ENCODE measurements at places on chromosomes 7 and 10. TPM values are rescaled to one million over a fixed set of nuclear protein-coding genes. Genes with fewer than 3 reads are reported as not detected.

The AGR2 gene
- total RNA-seq = not detected

The SDK1 gene
- total RNA-seq = 0.04 TPM

DNA sequence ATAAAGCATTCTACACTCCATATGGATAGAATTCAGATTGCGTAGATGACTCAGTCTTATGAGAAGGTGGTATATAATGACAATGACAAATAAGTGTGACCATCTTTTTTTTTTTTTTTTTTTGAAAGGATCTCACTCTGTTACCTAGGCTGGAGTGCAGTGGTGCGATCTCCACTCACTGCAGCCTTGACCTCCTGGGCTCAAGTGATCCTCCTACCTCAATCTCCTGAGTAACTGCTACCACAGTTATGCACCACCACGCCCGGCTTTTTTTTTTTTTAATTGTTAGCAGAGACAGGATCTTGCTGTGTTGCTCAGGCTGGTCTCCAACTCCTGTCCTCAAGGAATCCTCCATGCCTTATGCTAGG, 43.2 kb upstream of the NRP1 start:
- H3K4me1 ChIP-seq = no peaks in the 10 kb centered on the region
- H3K4me3 ChIP-seq = no peak overlapping the region

DNA sequence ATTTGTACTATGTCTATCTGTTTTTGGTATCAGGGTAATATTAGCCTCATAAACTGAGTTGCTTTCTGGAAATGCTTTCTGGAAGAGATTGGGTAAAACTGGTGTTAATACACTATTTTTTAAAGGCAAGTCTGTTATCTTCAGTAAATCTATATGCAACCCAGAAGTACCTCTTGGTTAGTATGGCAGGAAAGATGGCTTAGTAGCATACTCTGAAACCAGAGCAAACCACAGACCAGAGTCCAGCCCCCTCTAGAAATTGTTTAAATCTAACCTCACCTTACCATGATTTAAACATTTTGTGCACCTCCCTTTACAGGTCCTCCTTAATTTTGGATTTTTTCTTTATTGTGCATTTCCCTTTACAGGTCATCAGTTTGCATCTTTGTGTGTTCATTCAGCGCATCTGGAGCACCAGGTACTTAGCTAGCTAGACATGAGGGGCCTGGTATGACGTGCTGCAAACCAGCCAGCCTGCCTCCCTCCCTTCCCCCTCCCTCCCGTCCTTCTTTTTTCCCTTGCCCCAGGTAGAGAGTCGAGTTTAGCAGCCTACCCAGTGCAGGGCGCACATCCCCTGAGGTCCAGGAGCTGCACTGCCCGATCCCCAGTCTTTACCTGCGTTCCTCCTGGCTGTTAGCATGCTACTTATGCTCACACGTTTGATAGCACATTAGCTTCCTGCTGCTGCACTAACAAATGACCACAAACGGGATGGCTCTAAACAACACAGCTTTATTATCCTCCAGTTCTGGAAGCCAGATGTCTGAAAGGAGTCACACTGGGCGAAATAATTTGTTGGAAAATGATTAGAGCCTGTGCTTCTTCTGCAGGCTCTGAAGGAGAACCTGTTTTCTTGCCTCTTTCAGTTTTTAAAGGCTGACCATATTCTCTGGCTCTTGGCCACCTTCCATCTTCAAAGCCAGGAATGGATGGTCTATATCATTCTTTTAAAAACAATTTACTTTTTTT, 299.9 kb upstream of the HABP2 start:
- H3K36me3 ChIP-seq = no peaks in the 10 kb centered on the region
- no peak overlapping the region for H3K4me3 ChIP-seq
- no peak for DNase-seq
- H3K27ac ChIP-seq = no peak overlapping the region

DNA sequence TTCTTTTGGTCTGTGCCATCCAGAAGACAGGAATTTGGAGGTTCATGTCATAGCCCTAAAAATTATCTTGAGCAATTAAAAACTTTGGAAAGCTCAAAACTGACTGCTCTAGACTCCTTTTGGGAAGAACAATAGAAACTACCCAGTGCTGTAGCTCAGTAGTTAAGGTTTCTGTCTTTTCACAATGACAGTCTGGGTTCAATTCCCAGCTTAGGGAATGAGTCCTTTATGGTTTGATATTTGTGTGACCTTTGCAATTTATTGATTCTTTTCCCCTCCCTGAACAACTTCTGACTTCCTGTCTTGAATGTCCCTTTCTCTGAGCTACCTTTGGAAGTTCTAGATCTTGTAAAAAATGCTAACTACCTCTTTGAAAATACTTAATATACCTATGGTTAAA, 603.3 kb upstream of the IGFBP3 start:
- no peaks in the 10 kb centered on the region for H3K4me1 ChIP-seq
- H3K27me3 ChIP-seq = no peaks in the 10 kb centered on the region
- H3K36me3 ChIP-seq = no peaks in the 10 kb centered on the region
- no peak overlapping the region for H3K4me3 ChIP-seq
- no peak for DNase-seq

GRCh38 chr7:16130111-16131110, 290.9 kb downstream of the CRPPA start:
- no peaks in the 10 kb centered on the region for H3K36me3 ChIP-seq
- DNase-seq = no peak
- H3K4me3 ChIP-seq = no peak overlapping the region
- no peaks in the 10 kb centered on the region for H3K27me3 ChIP-seq
- H3K4me1 ChIP-seq = no peaks in the 10 kb centered on the region
- H3K27ac ChIP-seq = no peak overlapping the region

GRCh38 chr7:66837007-66837406, 84.0 kb upstream of the TMEM248 start:
- no peak for DNase-seq
- no peaks in the 10 kb centered on the region for H3K27me3 ChIP-seq
- H3K36me3 ChIP-seq = no peaks in the 10 kb centered on the region
- H3K4me1 ChIP-seq = no peaks in the 10 kb centered on the region
- H3K27ac ChIP-seq = no peak overlapping the region
- no peak overlapping the region for H3K4me3 ChIP-seq

DNA sequence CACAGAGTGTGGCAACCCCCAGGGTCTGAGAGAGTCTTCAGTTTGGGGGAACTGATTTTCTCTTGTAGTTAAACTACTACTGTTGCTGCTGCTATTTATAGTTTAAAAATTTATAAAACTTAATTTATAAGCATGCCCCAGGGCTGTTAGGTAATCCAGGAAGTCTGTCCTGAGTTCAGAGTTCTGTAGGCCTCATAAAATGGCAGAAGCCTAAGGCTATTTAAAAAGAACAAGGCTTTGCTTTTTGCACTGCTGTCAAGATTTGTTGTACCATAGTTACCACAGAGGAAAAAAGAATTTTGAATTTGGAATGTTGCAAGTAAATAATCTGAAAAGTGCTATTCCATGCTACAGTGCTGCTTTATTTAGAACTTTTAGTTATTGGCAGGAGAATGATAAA, 66.1 kb downstream of the AGK start:
- no peak overlapping the region for H3K4me3 ChIP-seq
- H3K4me1 ChIP-seq = no peaks in the 10 kb centered on the region
- peaks cover 2% of the 10 kb centered on the region for H3K36me3 ChIP-seq
- no peak for DNase-seq
- no peak overlapping the region for H3K27ac ChIP-seq
- H3K27me3 ChIP-seq = no peaks in the 10 kb centered on the region

GRCh38 chr10:102090772-102091171, 25.6 kb downstream of the HPS6 start:
- H3K4me1 ChIP-seq = no peaks in the 10 kb centered on the region
- H3K27ac ChIP-seq = no peak overlapping the region
- H3K36me3 ChIP-seq = no peaks in the 10 kb centered on the region
- no peak overlapping the region for H3K4me3 ChIP-seq
- no peaks in the 10 kb centered on the region for H3K27me3 ChIP-seq

- H3K27ac ChIP-seq = no peak overlapping the region
- no peak for DNase-seq
- H3K36me3 ChIP-seq = no peaks in the 10 kb centered on the region
- no peaks in the 10 kb centered on the region for H3K27me3 ChIP-seq
- H3K4me3 ChIP-seq = no peak overlapping the region
- H3K4me1 ChIP-seq = peaks cover 4% of the 10 kb centered on the region
These were observed 6.1 kb downstream of the ZNF277 start for GRCh38 chr7:112212571-112212970.

DNA sequence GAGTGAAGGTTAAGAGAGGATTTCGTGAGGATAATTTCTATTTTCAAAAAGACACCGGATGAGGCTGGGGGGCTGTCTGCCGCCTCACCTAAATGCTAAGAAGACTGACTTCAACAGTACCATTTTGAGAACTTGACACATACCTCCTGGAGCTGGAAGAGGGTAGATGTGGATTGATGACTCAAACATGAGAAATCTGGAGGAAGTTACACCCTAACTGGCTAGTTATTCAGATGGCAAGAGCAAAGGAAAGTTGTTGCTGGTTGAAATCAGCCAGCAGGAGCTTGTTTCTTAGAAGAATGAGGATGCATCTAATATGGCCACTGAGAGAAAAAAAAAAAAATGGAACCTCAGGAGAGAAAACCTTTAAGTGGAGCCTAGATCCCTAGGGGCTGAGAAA, 76.2 kb upstream of the KIAA1217 start:
- H3K4me1 ChIP-seq = no peaks in the 10 kb centered on the region
- no peaks in the 10 kb centered on the region for H3K27me3 ChIP-seq
- H3K36me3 ChIP-seq = no peaks in the 10 kb centered on the region
- H3K4me3 ChIP-seq = no peak overlapping the region
- no peak for DNase-seq

- no peaks in the 10 kb centered on the region for H3K27me3 ChIP-seq
- no peaks in the 10 kb centered on the region for H3K4me1 ChIP-seq
- H3K36me3 ChIP-seq = no peaks in the 10 kb centered on the region
These were observed 128.5 kb upstream of the VKORC1L1 start for GRCh38 chr7:65744406-65744805.

- no peaks in the 10 kb centered on the region for H3K4me1 ChIP-seq
- H3K4me3 ChIP-seq = no peak overlapping the region
- no peaks in the 10 kb centered on the region for H3K36me3 ChIP-seq
- H3K27me3 ChIP-seq = no peaks in the 10 kb centered on the region
- H3K27ac ChIP-seq = no peak overlapping the region
- DNase-seq = no peak
These were observed 206.5 kb upstream of the CNTNAP2 start for GRCh38 chr7:145909991-145910513.
